ENCODE measurements at places on chromosomes 12 and 14.

GRCh38 chr14:24063263-24063836, 8.0 kb upstream of the CPNE6 start:
- DNase-seq: no peak

DNA sequence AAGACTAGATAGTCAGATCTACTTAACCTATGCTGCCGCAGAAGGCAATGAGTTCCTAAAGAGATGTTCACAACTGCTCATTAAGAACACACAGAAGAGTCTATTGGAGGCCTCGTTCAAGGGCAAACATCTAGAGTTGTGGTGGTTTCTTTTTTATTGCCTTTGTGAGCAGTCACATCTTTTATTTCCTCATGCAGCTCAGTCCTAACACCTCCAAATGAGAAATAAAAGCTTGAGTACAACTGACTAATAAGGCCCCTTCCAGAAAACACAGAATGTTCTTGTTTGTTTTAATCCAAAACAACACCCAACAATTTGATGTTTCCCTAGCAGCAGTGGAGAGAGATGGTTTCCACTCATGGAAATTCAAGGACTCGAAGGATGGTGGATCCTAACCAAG, 123.5 kb upstream of the NOS1 start:
- DNase-seq: peak; percentile 11

- no peak for DNase-seq
These were observed 14.0 kb upstream of the PTGDR start for GRCh38 chr14:52253503-52253902.

DNA sequence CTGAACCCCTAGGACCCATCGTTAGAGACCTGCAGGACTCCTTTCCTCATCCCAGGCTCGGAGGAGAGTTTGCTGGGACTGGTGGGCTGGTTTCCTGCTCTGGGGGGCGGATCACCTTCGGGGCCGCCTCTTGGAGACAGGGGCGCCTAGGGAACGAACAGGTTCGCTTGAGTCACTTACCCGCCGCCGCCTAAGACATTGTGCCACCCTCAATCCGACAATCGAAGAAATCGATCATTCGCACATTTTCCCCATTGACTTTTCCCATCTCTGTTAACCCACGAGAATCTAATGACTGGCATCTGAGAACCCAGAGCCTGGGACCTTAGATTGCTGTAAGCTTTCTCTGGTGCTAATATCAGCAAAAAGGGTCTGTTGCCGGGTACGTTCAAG, 322 bp downstream of the SLC39A9 start:
- DNase-seq: no peak

GRCh38 chr14:26206640-26207039, 391.2 kb downstream of the NOVA1 start:
- DNase-seq: no peak

All from NCI-H2029 treated with DMSO at 0.1 percent for 48 hours (cell line).